ENCODE measurements at places on chromosomes 3 and 15.

DNA sequence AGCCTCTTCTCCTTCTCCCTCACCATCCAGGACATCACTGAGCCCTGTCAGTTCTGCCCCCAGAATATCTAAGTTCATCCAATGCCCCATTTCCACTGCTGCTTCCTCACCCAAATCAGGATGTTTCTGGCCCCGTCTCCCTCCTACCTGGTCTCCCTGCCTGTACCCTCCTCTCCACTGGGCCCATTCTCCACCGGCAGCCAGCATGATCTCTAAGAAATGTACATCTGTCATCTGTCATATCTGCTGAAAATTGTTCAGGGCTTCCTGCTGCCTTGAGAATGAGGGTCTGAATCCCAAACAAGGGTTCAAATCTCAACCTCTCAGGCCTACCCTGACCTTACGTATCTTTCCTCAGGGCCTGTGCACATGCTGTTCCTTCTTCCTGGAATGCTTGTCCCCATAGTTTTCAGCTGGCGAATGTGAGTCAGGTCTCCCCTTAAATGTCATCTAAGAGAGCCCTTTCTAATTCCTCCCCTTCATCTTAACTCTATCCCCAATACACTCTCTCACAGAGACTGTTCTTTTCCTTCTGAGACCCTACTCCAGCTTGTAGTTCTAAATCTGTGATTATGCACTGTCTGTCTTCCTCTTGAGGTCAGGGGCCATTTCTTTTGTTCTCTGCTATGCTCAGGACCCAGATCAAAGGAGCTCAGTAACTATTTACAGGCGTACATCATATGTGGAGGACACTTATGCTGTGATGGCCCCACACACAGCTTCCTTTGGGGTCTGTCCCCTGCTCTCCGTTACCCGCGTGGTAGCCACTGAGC, 40.8 kb downstream of the SMAD3 start:
- no peak for DNase-seq

- DNase-seq: no peak
Measured at GRCh38 chr15:68590721-68591389, 12.1 kb downstream of the CORO2B start.

GRCh38 chr3:184325715-184326369, 11.4 kb downstream of the EIF4G1 start:
- DNase-seq: no peak

- no peak for DNase-seq
Measured at GRCh38 chr15:62637574-62637897, 405.0 kb upstream of the TPM1 start.

DNA sequence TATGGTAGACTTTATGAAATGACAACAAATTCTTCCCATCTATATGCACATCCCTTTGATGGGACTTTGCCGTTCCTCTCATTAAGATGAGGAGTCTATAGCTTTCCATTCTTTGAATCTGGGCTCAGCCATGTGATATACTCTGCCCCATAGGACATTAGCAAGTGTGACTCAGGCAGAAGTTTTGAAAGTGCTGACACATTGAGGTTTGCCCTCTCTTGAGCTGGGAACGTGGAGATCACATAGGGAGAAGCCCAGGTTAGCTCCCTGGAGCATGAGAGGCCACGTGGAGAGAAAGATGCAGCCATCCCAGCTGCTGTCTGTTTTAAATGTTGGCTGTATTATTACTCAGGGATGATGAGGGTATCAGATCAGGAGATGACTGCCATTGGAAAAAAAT, 67.7 kb upstream of the OXTR start:
- DNase-seq: no peak

DNA sequence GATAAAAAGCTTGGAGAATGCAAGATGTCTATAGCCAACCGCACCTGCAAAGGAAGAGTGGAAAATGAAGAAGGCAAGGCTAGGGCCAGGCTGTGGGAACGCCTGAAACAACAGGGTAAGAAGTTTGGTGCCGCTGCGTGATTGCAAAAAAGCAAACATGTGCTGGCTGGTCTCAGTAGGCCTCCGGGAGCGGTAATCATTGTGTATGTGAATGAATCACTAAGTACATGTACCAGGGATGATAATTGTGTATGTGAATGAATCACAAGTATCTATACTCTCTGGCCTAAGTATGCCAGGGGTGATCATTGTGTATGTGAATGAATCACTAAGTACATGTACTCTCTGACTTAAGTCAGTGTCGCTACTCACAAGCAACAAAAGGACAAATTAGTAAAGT, 40.3 kb upstream of the PARL start:
- DNase-seq: no peak

GRCh38 chr3:57068437-57069089, 8.1 kb downstream of the SPATA12 start:
- DNase-seq: no peak

DNA sequence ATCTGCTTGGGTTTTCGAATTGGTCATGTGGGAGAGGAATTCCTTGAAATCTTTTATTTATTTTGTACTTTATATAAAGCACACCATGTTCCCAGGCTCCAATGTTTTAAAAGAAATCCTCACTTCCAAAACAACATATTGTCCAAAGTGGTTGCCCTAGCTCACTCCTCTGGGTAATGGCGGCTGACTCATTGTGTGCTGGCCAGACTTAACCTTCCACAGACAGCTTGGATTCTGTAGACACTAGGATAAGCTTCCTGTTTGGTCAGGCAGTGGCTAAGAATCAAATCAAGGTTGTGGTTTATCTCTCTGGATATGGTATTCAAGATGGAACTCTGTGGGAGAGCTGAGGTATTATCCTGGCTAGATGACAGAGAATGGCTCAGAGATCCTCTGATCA, 55.8 kb upstream of the FAM98B start:
- no peak for DNase-seq

DNA sequence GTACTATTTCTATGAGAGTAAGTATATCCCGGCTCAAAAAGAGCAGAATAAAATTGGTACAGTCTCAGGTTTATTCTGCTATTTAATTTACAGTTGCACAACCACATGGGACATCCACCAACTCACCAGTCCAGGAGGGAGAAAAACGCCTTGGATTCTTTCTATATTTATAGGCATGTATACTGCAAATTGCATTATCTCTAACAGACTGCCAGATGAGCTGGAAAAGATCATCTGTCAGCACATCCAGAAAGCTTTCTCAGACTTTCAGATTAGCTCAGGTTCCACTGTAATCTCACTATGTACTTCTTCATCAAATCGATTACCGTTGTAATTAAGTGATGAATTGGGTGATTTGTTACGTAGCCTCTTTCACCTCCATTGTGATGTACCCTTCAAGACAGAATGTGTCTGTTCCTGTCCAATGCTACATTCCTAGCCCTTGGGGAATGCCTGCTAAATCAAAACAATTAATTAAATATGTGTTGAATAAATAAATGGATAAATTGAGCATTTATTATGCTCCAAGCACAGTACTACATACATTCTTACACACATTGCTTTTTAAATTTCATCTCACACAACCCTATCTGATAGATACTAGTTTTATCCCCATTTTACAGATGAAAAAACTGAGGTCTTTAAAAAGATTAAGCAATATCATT, 38.1 kb upstream of the TMC3 start:
- DNase-seq: no peak

GRCh38 chr15:25730918-25731317, 132.2 kb downstream of the ATP10A start:
- DNase-seq: no peak

- no peak for DNase-seq
Measured at GRCh38 chr15:31271224-31271635, 55.4 kb upstream of the KLF13 start.

DNA sequence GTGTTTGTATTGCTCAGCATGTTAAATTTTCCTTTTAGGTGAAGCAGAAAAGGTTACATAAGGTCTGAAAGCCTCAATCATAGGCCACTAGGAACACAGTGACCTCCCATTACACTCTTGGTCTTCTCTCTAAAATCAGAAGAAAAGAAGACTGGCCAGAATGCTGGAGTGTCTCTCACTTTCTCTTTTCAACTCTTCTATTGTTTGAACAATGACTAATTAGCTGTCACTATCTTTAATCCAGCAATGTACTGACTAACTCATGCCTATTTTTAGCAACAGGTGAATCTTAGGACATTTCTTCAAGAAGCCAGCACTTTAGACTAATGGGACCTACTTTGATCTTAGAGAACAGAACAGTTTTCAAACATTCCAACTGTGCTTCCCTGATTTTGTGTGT, 142.8 kb downstream of the TGFBR2 start:
- DNase-seq: no peak

- DNase-seq: no peak
Measured at GRCh38 chr3:106825962-106826605, 551.2 kb upstream of the CCDC54 start.

- no peak for DNase-seq
Measured at GRCh38 chr3:114804099-114804498, 343.0 kb downstream of the ZBTB20 start.

GRCh38 chr3:52509753-52510328, 14.7 kb downstream of the STAB1 start:
- DNase-seq: no peak

GRCh38 chr3:114644367-114644766, 350.5 kb downstream of the TIGIT start:
- DNase-seq: no peak

DNA sequence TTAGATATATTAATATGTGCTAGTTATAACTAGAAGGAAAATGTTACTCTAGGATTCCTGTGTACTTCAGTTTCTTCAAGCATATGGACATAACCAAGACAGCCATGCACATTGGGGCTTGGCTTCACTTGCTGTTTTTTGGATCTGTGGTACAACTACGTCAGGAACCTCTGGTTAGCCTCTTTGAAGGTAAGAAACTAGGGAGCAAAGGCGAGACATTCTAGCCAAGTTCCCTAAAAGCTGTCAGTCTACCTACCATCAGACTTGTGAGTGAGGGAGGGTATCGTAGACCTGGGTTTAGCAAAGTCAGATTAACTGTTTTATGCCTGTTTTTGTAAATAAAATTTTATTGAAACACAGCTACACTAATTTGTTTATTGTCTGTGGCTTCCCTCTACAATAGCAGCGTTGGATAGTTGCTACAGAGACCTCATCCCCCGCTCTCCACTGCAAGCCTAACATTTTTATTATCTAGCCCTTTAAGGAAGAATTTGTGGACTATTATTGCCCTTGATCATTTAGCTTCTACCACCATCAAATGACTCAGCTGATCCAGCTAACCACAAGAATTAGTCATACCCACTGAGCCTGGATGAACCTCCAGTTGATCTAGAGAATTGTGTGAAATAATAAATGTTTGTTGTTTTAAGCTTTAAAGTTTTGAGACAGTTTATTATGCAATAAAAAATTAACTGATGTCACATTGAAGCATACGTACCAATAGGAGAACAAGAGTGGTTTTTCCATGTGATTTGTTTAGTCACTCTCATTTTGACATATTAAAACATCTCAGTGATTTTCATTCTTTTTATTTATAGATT, 58.1 kb downstream of the RSRC1 start:
- no peak for DNase-seq

- DNase-seq: peak; percentile 44
Measured at GRCh38 chr3:27228805-27229204, 140.4 kb downstream of the NEK10 start.

DNA sequence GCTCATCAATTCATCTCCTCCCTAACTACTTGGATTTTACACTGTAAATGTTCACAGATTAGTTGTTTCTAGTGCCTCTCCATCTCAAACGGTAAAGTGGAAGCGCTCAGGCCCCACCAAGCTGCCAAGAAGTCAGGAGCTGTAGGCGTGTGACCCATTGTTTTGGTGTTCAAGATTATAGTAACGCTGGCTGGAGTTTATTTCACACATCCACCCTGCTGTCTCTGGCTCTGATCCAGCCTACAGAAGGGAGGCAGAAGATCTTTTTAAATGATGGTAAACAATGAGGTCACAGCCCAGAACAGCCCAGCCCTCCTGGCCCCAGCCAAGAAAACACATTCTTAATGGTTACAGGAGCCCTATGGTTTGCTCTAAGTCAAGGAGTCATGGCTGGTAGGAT, 25.7 kb upstream of the GALNT15 start:
- no peak for DNase-seq

DNA sequence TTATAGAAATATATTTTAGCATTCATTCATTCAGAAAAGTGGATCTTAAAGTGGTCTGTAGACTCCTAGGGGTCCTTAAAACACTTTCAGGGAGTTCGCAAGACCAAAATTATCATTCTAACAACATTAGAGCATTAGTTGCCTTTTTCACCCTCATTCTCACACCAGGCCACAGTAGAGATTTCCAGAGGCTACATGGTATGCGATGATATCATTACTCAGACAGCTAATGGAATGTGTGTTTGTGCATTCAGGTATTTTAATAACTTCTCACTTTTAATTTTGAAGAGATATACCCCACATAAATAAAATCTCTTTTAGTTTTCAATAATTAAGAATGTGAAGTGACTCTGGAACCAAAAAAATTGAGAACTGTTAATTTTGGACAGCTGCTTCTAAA, 206.9 kb downstream of the NSUN3 start:
- DNase-seq: no peak

DNA sequence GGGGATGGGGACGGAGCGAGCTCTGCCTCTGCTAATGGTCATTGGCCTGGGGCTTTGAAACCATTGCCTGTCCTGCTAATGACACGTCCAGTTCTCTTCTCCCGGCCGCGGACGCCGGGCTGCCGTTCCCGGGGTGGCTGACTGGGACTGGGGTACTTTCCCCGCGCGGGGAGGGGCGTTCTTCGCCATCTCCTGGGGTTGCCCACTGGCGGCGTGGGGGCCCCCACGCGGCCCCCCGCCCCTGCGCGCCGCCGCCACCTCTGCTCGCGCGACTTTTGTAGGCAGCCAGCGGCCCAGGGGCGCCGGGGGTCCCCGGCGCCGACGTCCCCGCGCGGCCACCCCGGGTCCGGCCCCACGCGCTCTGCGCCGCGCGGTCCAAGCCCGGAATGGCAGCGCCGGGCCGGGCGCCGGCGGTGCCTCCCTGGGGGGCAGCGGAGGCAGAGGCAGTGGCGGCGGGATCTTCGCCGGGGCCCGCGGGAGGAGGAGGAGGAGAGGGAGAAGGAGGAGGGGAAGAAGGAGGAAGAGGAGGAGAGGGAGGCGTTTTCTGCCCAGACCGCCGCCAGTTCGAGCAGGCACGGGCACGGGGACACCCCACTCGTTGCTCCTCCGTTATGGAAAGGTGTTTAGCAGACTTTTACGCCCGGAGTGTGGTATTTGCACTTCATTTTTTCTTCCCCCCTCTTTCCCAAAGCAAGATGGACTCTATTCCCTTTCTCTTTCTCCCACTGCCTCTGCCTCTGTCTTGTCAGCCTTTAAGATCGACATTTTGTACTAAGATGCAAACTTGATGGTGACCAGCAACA, 2.3 kb downstream of the BBX start:
- peak; percentile 41 for DNase-seq

GRCh38 chr3:7745711-7746110, 755.9 kb upstream of the LMCD1 start:
- DNase-seq: no peak

- peak; percentile 69 for DNase-seq
Measured at GRCh38 chr3:40387001-40387894, at the start of gene ENTPD3. TSS of gene ENTPD3 (plus strand) at chr3:40387184. CDS start at chr3:40388058, 874 bp downstream.

- no peak for DNase-seq
Measured at GRCh38 chr15:88083811-88084760, 172.5 kb downstream of the NTRK3 start.

DNA sequence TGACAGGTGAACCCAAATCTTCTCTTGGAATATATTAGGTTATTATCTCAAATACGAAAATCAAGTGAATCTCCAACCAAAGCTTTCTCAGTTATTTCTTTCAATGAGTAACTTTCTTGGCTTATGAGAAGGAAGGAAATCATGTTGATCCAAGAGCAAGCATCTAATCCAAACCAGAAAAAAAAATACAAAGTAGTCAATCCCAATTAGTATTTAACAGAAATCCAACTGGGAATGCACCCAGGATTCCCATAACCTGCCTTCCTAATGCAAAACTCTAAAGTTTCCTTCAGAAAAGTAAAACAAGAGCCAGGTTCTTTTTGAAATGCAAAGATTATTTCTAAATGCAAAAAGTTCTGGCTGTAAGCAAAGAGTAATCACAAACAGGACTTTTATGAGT, 289.3 kb downstream of the SHOX2 start:
- DNase-seq: no peak
